ENCODE measurements at places on chromosomes 16 and 17.

GRCh38 chr16:88920618-88921590 lies 54.4 kb upstream of the PABPN1L start:
- no peak for DNase-seq

- no peak for DNase-seq
Measured at GRCh38 chr17:8147805-8148404, 4.3 kb downstream of the PER1 start.

DNA sequence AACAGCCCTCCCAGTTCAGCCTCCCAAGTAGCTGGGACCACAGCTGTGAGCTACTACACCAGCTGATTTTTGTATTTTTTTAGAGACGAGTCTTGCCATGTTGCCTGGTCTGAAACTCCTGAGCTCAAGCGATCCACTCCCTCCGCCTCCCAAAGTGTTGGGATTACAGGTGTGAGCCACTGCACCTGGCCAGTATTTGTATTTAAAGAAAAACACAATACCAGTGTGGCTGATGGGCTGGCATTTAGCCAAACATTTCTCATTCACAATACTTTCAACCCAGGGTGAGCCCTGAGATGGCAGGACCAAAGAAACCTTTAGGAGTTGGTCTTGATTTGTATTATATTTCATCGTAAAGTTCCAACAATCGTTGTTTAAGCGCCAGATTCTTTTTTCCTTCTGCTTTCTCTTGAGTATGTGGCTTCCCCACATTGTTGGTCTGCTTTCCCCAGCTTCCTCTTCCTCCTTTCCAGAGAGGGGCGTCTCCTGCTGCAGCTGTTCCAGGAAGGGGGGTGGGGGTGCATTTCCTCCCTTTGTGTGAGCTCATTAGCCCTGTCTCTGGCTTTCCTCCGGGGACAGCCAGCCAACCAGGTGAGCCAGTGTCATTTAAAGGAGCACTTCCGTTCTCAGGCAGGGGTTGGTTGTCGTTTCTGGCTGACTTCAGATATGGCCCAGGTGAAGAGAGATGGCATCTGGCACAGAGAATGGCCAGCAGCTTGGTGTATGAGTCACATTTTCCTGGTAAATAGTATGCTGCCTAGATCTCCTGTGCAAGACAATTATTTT lies 79.9 kb downstream of the GPRC5B start:
- peak; percentile 71 for DNase-seq

GRCh38 chr16:73713778-73714495 lies 582.7 kb upstream of the PSMD7 start:
- DNase-seq = peak; percentile 58

DNA sequence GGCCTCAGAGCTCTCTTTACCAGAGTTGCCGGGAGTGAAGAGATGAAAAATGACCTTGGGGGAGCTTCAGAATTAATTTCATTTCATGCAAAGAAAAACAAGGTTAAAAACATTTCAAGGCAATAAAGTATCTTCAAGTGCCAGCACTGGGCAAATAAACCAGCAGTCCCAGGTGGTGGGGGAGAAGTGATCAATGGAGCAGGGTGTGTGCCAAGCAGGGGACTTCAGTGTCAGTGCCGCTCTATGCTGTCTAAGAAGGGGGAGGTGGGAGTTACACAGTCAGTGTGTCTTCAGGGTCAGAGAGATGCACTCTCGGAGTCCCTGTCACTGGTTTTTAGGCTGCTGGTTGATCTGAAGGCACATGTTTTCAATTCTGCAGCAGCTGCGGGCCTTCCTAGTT lies 57.2 kb upstream of the MGAT5B start:
- no peak for DNase-seq

DNA sequence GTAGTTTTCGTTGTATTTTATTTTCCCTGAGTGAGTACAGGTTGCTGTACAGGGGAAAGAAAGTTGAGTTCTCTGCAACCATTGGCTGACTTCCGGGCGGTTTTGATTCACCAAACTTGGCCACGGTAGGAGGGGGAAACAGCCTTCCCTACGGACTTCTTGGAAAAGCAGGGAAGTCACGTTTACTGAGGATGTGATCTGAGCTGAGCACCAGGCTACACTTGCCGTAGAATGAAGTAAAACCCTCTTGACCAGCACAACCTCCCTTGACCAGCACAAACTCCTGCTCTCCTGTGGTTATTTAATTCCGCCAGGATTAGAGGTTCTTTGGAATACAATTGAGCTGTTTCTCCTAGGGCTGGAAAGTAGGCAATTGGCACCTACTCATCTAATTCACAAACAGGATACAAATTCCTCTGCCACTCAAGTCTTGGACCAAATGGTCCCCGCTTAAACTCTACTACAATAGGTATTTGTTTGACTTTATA lies 242.0 kb upstream of the RBFOX1 start:
- DNase-seq = no peak

- peak; percentile 32 for DNase-seq
Measured at GRCh38 chr16:51155820-51156806, 5.0 kb upstream of the SALL1 start.

DNA sequence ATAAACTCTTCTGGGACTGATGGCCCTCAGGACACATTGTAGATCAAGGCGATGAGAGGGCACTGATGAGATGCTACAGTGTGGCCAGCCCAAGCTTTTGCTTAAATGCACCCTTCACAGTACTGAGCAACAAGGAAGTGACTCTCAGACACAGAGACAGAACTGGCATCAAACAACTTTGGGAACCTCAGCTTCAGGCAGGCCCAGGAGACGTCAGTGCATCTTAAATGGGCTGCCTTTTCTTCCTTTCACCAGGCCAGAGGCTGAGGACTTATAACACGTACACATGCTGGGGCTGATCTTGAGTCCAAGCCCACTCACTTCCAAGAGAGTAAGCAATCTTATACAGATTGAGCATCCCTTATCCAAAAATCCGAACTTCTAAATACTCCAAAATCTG lies 386.1 kb upstream of the C16orf82 start:
- DNase-seq = no peak

- peak; percentile 88 for DNase-seq
Measured at GRCh38 chr17:35747540-35748017, 5.5 kb downstream of the GAS2L2 start.

DNA sequence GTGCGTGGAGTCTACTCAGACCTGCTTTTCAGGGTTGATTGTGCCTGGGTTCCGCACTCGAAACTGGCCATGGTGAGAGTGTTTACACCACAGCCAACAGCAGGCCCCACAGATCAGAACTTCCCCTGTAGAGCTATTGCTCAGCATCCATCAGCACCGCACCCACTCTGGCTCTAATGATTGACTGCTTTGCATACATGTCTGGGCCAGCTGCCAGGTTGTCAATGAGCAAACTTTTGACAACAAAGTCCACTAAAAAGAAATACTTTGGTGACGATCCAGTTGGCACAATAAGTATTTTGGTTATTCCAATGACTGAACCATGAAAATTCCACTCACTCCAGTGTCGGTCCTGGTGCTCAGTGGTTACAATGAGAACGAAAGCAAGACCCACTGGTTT lies 190.7 kb downstream of the FOXL1 start:
- DNase-seq = no peak

GRCh38 chr16:80623376-80623775 lies 82.6 kb downstream of the DYNLRB2 start:
- DNase-seq = no peak

- no peak for DNase-seq
Measured at GRCh38 chr16:4915226-4915761, 21.7 kb downstream of the PPL start.

DNA sequence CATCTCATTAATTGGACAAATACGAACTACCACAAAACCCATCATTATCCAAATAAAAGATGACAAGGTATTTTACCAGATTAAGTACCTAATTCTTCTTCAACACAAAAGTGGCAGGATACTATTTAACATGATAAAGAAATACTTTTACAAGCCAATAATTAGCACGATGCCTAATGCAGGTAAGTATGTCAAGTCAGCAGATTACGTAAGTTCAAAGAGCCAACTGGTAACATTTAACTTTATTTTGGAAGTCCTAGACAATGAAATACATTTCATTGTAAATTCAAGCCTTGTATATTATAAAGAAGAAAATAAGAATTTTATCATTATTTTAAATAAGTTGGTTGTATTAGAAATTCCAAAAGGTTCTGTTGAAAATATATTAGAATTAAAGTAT lies 535.3 kb upstream of the SOX9 start:
- DNase-seq = no peak

GRCh38 chr17:44053125-44053872 lies 13.2 kb downstream of the LSM12 start:
- DNase-seq = no peak

DNA sequence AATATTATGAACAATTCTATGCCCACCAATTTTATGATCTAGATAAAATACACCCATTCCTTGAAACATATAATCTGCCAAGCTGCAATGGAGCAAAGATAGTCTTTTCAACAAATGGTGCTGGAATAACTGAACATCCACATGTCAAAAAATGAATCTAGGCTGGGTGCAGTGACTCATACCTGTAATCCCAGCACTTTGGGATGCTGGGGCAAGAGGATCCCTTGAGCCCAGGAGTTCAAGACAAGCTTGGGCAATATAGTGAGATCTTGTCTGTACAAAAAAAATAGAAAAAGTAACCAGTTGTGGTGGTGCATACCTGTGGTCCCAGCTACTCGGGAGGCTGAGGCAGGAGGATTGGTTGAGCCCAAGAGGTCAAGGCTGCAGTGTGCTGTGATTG lies 92.5 kb downstream of the N4BP1 start:
- no peak for DNase-seq

GRCh38 chr17:74566132-74566753 lies 1.1 kb downstream of the CD300H start:
- DNase-seq = peak; percentile 77

- no peak for DNase-seq
Measured at GRCh38 chr17:70525961-70526360, 356.6 kb downstream of the KCNJ2 start.

GRCh38 chr16:57830890-57831484 lies 28.7 kb upstream of the KIFC3 start:
- no peak for DNase-seq

DNA sequence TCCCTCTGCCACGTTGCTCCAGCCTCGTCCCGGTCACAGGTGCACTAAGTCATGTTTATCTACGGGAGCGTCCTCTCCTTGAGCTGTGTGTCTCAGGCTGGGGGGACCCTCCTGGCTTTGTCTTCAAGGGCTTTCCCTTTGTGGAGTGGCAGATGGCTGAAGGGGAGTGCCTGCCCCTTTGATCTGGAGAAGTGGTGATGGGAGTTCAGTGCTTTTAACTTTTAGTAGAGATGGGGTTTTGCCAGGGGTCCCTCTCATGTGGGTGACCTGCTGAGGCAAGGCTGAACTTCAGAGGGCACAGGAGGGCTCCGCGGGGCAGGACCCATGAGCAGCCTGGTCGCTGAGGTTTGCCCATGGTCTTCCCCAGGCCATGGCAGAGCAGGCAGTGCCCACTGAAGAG lies 73.1 kb upstream of the CDC42EP4 start:
- DNase-seq = no peak

- no peak for DNase-seq
Measured at GRCh38 chr17:50053654-50053960, 2.3 kb upstream of the ITGA3 start.

- DNase-seq = no peak
Measured at GRCh38 chr16:89319886-89320781, 102.6 kb downstream of the ZNF778 start.

- no peak for DNase-seq
Measured at GRCh38 chr16:65295527-65295926, 173.7 kb upstream of the CDH11 start.

- DNase-seq = no peak
Measured at GRCh38 chr17:2656283-2656682, 55.3 kb downstream of the CLUH start.

GRCh38 chr17:66602659-66603384 lies 232.1 kb upstream of the CACNG5 start:
- no peak for DNase-seq

GRCh38 chr17:73340093-73340596 lies 28.3 kb upstream of the CDC42EP4 start:
- no peak for DNase-seq

- DNase-seq = no peak
Measured at GRCh38 chr17:8131844-8132441, 8.0 kb upstream of the HES7 start.

DNA sequence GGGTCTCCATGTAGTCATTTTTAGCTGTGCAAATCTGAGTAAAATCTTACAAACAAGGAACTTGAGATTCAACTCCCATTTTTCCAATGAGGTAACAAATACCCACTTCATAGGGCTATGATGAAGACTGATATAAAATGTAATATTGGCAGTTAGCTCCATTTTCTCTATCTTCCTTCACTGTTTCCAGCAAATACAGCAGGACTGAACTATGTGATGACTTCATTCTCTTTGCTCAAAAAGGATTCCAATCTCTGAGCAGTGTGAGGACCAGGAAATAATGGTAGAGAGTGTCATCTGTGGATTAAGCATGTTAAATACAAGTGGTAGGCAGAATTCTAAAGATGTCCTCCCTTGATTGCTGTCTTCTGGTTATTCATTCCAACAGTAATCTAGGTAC lies 18.3 kb downstream of the RND2 start:
- DNase-seq = no peak

DNA sequence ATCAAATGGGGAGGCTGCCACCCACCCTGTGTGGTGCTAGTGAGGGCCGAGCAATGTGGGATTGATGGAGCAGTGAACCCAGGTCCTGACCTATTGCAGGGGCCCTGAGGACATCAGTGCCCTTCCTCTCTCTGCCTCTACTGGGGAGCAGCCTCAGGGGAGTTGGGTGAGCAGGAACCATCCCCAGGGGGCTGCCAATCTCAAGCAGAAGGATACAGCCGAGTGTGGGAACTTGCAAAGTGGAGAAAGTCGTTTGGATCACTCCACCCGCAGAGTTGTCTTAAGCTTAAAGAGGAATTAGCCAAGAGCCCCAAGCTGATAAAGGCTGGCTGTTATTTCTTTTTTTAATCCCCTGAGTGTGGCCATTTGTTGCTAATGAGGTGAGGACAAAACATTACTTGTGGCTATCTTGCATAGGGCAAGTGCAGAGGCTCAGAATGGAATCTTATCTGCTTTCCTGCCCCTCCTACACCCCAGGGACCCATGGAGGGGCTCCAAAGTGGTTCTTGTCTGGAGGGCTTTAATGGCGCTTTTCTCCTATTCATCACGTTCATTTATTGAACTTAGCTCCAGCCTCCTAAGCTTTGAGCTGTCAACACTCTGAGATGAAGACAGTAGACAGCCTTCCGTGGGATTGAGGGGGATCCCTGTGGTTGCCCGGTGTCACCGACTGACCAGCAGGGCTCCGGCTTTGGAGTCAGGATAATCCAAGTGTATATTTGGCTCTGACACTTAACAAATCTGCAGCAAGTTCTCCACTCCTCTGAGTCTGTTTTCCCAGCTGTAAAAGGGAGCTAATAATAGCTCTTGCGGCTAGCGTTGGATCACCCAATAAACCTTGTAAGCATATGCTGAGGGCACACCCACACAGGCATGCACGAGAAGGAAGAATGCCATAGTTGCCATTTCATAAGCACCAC lies 45.1 kb downstream of the MYH11 start:
- no peak for DNase-seq

All from iPS-NIHi11 (cell line).